Heart left ventricle (tissue), 16 donors: ENCODE measurements at places on chromosomes 1 and 21. TPM values are rescaled to one million over a fixed set of nuclear protein-coding genes. Genes with fewer than 3 reads are reported as not detected.

DNA sequence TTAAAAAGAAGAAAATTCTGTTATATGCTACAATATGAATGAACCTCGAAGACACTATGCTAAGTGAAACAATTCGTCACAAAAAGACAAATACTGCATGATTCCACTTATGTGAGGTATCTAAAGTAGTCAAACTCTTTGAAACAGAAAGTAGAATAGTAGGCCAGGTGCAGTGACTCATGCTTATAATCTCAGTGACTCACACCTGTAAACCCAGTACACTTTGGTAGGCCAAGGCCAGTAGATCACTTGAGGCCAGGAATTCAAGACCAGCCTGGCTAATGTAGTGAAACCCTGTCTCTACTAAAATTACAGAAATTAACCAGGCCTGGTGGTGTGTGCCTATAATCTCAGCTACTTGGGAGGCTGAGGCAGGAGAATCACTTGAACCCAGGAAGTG lies 25.7 kb downstream of the EPHA10 start:
- H3K27me3 ChIP-seq, result peaks cover 14% of the 10 kb centered on the region
- H3K4me1 ChIP-seq, result no peaks in the 10 kb centered on the region
- no peak for DNase-seq
- no peak overlapping the region for H3K27ac ChIP-seq

DNA sequence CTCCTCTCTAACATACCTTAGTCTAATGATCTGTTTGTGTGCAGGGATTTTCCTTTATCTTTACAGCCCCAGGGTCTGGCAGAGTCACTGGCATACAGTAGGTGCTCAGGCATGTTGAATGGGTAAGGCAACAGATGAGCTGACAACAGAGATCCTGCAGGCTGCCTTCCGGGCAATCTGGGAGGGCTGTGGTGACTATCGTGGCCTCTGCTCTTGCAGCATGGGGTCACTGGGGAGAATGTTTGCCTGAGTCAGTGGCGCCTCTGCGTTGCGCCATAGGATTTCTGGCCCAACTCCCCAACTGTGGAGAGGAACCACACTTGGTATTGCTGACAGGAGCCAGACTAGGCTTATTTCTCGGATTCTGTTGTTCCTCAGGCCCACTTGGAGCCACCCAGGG lies 93.8 kb downstream of the LAMC2 start:
- H3K27me3 ChIP-seq, result no peaks in the 10 kb centered on the region
- H3K4me1 ChIP-seq, result peaks cover 30% of the 10 kb centered on the region
- no peaks in the 10 kb centered on the region for H3K36me3 ChIP-seq
- no peak overlapping the region for H3K4me3 ChIP-seq
- DNase-seq, result peak; percentile 50

DNA sequence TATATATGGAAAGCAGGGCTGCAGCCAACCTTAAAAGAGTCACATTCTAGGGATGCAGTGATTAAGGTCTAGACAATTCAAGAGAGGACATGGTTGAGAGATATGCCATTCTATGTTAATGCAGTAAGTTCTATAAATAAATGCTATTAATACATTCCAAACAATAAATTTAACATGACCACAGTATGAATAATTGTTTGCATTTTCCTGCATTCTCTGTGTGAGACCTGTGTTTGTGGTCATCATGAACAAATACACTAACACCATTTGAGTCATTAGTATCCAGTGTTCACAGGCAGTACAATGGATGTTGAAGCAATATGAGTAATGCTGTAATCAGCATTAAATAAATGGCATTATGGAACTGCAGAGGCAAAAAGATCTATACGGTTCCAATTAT lies 5.5 kb upstream of the ZRANB2 start:
- no peak for DNase-seq
- no peaks in the 10 kb centered on the region for H3K36me3 ChIP-seq
- no peak overlapping the region for H3K4me3 ChIP-seq
- no peaks in the 10 kb centered on the region for H3K27me3 ChIP-seq
- peaks cover 7% of the 10 kb centered on the region for H3K4me1 ChIP-seq

- H3K4me1 ChIP-seq, result peaks cover 47% of the 10 kb centered on the region
- H3K27ac ChIP-seq, result peak overlapping the region; percentile 51
- no peaks in the 10 kb centered on the region for H3K36me3 ChIP-seq
- peak; percentile 37 for DNase-seq
- no peak overlapping the region for H3K4me3 ChIP-seq
These were observed 11.5 kb upstream of the AGT start for GRCh38 chr1:230725256-230726012.

- peaks cover 40% of the 10 kb centered on the region for H3K4me1 ChIP-seq
- no peaks in the 10 kb centered on the region for H3K36me3 ChIP-seq
- no peak for DNase-seq
- no peaks in the 10 kb centered on the region for H3K27me3 ChIP-seq
These were observed 71.9 kb downstream of the NAV1 start for GRCh38 chr1:201610858-201611257.

GRCh38 chr1:30197639-30198450 lies 525.5 kb downstream of the MATN1 start:
- no peaks in the 10 kb centered on the region for H3K36me3 ChIP-seq
- H3K27me3 ChIP-seq, result no peaks in the 10 kb centered on the region
- no peak for DNase-seq
- H3K4me1 ChIP-seq, result no peaks in the 10 kb centered on the region
- no peak overlapping the region for H3K27ac ChIP-seq
- no peak overlapping the region for H3K4me3 ChIP-seq

DNA sequence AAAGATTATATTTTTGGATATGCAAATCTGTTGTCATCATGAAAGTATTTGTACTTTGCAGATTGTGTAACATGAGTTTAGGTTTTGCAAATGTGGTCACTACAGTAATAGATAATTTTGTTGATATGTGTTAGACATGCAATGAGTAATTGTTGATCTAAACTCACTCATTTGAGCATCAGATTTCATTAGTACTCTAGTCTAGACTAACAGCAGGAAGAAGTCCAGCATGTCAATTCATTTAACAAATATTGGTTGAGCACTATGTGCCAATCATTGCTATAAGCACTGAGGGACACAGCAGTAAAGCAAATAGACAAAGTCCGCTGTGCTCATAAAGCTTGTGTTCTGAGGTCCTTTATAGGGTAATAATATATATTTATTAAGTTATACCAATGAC lies 350.0 kb downstream of the USP25 start:
- no peak for DNase-seq
- no peaks in the 10 kb centered on the region for H3K4me1 ChIP-seq
- no peak overlapping the region for H3K4me3 ChIP-seq
- no peaks in the 10 kb centered on the region for H3K27me3 ChIP-seq
- H3K36me3 ChIP-seq, result no peaks in the 10 kb centered on the region

DNA sequence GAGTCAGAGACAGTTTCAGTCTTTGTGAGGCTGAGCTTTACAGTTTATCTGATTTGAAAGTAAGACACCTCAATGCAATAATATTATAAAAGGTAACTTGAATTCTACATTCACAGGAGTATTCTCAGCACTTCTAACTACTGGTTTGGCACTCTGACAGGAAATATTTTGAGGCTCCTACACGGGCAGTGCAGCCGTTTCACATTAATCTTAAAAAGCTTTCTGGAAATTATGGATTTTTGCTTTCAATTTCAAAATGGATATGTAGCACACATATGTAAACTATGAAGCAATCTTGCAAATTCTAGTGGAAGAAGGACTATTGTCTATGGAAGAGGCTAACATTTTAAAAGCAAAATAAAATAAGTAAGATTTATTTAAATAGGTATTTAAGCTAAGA lies 262.9 kb upstream of the SNX7 start:
- no peaks in the 10 kb centered on the region for H3K36me3 ChIP-seq
- no peak overlapping the region for H3K4me3 ChIP-seq
- H3K4me1 ChIP-seq, result no peaks in the 10 kb centered on the region
- no peaks in the 10 kb centered on the region for H3K27me3 ChIP-seq
- no peak for DNase-seq

DNA sequence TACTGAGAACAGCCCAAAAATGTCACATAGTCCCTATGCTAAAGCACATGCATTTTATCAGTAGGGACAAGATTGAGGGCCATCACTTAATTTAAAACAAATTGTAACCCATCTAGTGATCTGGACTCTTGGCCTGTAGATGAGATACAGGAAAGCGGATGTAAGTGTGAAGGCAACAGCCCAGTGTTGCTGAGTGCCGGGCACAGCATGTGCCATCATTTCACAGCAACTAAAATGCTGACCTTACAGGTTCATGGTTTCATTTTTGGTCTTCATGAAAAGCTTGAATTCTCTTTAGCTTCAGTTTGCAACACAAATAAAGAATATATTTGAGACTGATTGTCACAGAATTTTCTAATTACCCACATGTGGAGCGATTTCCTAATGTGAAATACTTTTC lies 5.8 kb downstream of the COG2 start:
- no peaks in the 10 kb centered on the region for H3K27me3 ChIP-seq
- peaks cover 33% of the 10 kb centered on the region for H3K4me1 ChIP-seq
- H3K27ac ChIP-seq, result no peak overlapping the region
- no peak for DNase-seq
- no peak overlapping the region for H3K4me3 ChIP-seq

GRCh38 chr21:40829791-40830190 lies 17.2 kb downstream of the DSCAM start:
- H3K36me3 ChIP-seq, result no peaks in the 10 kb centered on the region
- no peaks in the 10 kb centered on the region for H3K4me1 ChIP-seq
- H3K27me3 ChIP-seq, result no peaks in the 10 kb centered on the region
- no peak for DNase-seq

DNA sequence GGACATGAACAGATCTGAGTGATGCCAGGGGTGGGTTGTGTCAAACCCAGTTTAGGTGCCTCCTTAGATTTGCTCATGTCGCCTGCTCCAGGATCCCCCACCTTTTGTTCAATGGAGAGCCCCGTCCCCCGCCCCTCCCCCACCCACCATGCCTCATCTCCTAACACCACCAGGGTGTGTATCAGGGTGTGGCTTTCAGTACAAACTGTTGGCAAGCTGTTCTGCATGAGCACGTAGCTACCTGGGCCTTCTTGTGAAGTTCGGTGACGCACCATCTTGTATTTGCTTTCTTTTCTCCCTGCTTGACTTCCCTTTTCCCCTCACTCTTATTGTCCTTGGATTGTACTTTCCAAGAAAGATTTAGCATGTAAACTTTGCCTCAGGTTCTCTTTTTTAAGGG lies 94.8 kb downstream of the EBNA1BP2 start:
- no peak for DNase-seq
- H3K4me1 ChIP-seq, result no peaks in the 10 kb centered on the region
- no peak overlapping the region for H3K4me3 ChIP-seq
- H3K27me3 ChIP-seq, result no peaks in the 10 kb centered on the region
- H3K27ac ChIP-seq, result no peak overlapping the region
- no peaks in the 10 kb centered on the region for H3K36me3 ChIP-seq

GRCh38 chr1:58123051-58123450 lies 423.5 kb downstream of the OMA1 start:
- H3K36me3 ChIP-seq, result no peaks in the 10 kb centered on the region
- H3K27me3 ChIP-seq, result no peaks in the 10 kb centered on the region
- H3K4me3 ChIP-seq, result no peak overlapping the region
- no peak overlapping the region for H3K27ac ChIP-seq
- DNase-seq, result no peak
- H3K4me1 ChIP-seq, result no peaks in the 10 kb centered on the region

DNA sequence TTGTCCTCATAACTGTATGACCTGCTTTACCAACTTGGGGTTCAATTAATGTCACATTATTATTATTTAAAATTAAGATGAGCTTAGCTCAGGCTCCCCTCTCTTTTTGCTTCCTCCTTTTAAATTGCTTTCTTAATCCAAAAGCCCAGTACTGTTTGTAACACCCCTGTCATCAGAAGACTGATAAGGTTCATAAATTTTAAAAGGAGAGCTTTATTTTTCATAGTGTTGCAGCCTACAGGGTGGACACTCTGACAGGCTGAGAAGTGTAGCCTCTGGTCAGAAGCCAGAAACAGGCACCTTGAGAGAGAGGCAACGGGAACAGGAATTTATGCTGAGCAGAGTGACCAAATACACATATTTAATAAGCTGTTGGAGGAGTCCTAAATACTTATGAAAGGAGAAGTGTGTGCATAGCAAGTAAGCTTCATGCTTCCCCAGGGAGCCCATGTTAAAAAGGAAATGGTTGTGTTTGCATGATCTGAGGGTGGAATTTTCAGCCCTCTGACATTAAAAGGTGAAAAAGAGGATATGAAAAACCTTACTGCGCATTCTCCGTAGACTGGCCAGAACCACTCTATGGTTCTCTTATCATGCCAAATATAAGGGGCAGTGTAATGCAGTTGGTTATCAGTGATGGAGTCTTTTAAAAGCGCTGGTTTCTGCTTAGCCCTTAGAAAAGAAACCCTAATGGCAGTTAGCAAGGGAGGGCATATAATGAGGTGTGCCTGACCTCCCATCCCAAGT lies 30.5 kb upstream of the FGGY start:
- H3K36me3 ChIP-seq, result no peaks in the 10 kb centered on the region
- peaks cover 19% of the 10 kb centered on the region for H3K4me1 ChIP-seq
- no peak overlapping the region for H3K4me3 ChIP-seq
- DNase-seq, result no peak

DNA sequence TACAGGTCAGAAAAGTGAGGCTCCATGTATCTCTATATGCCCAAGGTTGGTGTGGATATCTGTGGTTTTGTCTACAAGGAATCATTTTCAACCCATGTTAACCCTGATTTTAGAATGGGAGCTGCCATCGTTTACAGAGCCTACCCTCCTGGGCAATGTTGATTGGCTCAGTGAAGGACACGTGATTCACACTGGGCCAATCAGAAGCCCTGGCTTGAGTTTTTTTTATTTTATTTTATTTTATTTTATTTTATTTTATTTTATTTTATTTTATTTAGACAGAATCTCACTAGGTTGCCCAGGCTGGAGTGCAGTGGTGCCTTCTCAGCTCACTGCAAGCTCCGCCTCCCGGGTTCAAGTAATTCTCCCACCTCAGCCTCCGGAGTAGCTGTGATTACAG lies 35.8 kb downstream of the FOXO6 start:
- H3K4me1 ChIP-seq, result peaks cover 4% of the 10 kb centered on the region
- DNase-seq, result no peak
- no peak overlapping the region for H3K27ac ChIP-seq
- no peaks in the 10 kb centered on the region for H3K27me3 ChIP-seq

DNA sequence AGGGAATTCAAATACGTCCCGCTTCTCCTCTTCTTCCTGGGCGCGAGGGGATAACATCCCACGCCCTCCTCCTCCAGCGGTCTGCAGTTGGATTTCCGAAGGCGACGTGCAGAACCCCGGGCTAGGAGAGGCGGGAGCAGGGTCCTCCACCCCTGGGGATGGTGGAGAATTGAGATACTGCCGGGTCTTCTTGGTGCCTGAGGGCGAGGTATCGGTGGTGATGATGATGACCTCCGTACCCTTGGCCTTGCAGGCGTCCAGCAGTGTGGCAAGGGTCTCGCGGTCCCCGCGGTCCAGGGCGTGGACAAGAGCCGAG lies 3.2 kb upstream of the LIX1L start:
- no peaks in the 10 kb centered on the region for H3K27me3 ChIP-seq
- DNase-seq, result no peak
- no peaks in the 10 kb centered on the region for H3K36me3 ChIP-seq
- H3K4me1 ChIP-seq, result peaks cover 58% of the 10 kb centered on the region
- peak overlapping the region; percentile 59 for H3K4me3 ChIP-seq

The CASZ1 gene
- polyA plus RNA-seq, result 50.0 TPM

The GCSAML gene
- not detected for polyA plus RNA-seq

The PTGFR gene
- polyA plus RNA-seq, result 0.15 TPM

The GJA8 gene
- not detected for polyA plus RNA-seq

The LCE2B gene
- not detected for polyA plus RNA-seq

The GPX7 gene
- polyA plus RNA-seq, result 20.5 TPM

The RAB7B gene
- polyA plus RNA-seq, result 0.65 TPM

The ARHGEF16 gene
- polyA plus RNA-seq, result 0.76 TPM

The KLHDC9 gene
- polyA plus RNA-seq, result 3.2 TPM
